ENCODE measurements at places on chromosomes 6 and 20.
A peak's percentile ranks its signal among the peaks of the same experiment; 100 is the strongest.

DNA sequence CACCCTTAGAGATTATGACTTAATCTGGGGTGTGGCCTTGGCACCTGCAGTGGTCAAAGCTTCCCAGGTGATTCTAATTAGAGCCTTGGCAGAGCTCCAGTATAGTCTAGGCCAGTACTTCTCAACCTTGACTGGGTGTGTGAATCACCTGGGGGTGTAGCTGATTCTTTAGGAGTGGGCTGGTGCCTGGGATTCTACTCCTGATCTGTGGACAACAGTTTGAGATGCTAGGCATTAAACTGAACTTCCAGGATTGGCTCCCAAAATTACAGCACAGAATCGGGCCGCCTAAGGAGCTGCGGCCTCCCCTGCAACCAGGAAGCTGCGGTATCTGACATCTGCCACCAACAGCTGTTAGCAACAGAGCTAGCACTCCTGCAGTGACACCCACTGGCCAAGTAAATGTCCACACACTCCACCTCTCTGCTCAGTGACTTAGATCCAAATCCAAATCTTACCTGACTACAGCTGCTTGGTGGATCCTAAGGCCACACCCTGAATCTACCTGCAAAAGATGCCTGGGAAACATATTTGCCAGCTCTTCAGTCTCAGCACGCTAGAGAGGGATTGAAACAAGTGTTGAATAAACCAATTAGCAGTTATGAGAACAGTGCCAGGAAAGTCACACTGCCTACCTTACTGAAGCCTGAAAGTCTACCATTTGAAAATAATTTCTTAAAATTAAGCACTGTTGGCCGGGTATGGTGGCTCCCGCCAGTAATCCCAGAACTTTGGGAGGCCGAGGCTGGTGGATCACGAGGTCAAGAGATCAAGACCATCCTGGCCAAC is 126.7 kb downstream of the UNC5CL start:
- peak; percentile 20 for DNase-seq

- DNase-seq: no peak
These were observed 57.9 kb upstream of the MLN start for GRCh38 chr6:33861722-33862121.

- DNase-seq: no peak
These were observed 50.8 kb downstream of the RPF2 start for GRCh38 chr6:111032484-111033140.

DNA sequence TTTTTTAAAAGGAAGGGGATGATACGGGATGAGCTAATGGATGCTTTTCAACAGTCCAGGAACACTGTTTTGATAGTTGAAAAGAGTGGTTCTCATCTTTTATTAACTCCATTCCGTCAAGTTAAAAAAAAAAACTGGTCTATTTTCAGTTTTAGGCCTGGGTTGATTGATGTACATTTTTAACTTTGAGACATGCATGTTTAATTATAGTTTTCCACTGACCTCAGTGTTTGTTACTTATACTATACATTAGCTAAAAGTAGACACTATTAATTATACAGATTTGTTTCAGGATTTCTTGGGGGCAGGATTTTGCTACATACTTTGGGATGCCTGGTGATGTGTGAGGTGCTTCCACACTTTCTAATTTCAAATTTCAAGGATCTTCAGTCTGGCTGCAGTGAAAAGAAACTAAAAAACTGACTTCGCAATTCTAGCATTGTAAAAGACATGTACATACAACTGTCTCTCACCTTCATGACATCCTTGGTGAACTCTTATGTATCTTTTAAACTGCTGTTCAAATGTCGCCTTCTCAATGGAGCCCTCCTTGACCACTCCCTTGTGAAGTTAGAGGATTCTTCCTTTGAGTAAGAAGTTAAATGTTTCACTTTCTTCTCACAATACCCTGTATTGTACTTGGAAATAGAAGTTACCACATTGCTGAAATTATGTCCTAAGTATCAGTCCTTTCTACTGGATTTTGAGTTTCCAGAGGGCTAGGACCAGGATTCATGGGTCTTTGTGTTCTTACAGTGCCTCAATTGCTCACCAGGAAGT is 101.7 kb downstream of the TSHZ2 start:
- DNase-seq: no peak

Data from HuH-7.5 (cell line).